ENCODE measurements at places on chromosomes 13 and 19.

- peak; percentile 18 for DNase-seq
These were observed 664 bp downstream of the ICAM5 start for GRCh38 chr19:10290357-10290875.

DNA sequence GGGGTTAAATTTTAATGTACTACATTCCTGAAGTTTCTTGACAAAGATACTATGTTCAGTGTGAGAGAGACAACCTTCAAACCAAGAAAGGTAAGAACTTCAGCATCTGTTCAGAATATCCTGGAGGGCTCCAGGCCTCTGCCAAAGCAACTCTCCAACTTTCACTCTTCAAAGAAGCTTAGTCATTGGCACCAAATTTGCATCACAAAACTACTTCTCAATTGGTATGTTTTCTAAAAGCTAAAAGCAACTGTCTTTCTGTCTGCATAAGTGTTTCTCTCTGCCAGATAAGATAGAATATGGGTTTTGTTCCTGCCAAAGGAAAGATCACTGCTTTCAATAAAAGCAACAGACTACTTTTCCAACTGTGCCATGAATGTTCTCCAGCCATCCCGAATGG, 187.4 kb downstream of the SUCLA2 start:
- DNase-seq = no peak

DNA sequence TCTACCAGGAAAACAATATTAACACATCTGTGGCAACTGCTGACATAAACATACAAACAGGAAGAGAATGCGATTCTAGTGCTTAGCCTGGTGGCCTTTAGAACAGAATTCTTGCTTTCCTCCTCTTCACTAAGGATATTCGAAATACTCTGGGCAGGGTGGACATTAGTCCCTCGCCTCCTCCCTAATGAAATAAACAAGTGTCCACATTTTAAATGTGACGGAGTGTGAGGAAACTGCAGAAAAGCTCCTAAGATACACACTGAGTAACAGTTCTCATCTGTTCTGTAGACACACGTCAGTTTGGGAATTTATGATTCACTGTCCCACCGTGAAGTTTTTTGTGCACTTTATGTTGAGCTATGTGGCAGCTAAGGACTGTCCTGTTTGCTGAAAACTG, 639 bp downstream of the STARD13 start:
- DNase-seq = no peak

GRCh38 chr13:80141123-80141849, 199.6 kb downstream of the SPRY2 start:
- DNase-seq = no peak

DNA sequence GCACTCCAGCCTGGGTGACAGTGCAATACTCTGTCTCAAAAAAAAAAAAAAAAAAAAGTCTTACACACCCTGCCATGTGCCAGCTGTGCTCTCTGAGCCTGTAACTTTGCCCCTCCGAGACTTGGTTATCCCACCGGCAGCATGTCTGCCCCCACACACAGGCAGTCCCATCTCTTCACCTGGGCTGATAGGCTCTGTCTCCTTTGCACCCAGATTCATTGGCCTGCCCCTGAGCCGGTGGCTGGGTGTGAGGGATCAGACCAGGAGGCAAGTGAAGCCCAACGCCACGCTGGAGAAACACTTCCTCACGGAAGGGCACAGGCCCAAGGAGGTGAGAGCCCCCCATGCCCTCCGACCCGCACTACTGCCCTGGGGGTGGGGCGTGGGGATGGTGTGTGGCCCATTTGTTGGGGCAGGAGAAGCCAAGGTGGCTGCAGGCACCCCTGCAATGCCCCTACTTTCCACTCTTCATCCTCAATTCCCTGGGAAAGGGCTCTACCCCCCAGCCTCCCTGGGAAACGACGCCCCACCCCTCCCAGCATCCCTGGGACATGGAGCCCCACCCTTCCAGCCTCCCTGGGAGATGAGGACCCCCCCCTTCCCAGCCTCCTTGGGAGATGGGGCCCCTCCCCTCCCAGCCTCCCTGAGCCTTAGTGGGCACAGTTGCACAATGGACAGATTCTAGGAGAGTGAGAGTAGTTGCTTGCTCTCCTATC, 45.3 kb downstream of the CERS4 start:
- DNase-seq = no peak

DNA sequence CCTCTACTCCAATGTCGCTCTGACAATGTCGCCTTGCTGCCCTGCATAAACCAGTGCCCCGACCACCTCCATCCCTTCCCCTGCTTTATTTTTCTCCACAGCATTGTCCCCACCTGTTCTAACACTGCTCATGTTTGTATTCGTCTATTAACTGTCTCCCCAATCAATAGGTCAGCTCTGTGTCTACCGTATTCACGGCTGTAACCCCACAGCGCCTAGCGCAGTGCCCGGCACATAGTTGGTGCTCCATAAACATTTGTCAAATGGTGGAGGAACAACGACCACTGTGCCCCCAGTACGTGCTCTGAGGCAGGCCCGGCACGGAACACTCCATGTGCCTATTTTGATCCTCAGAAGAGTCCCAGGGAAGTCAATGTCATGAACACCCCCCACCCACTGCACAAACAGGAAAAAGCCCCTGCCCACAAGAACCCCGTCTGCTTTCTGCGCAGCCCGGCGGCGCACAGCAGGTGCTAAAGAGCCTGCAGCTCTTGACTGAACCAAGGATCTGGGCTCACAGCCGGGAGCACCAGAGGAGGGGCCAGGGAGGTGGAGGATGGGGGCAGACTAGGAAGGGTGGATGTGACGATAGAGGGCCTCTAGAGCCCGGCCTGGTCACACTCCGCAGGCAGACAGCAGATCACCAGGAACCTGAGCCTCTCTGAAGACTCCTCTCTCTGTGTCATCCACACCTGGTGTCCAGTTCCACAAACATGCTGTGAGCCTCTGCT, 1.8 kb upstream of the CEACAM16 start:
- DNase-seq = no peak

DNA sequence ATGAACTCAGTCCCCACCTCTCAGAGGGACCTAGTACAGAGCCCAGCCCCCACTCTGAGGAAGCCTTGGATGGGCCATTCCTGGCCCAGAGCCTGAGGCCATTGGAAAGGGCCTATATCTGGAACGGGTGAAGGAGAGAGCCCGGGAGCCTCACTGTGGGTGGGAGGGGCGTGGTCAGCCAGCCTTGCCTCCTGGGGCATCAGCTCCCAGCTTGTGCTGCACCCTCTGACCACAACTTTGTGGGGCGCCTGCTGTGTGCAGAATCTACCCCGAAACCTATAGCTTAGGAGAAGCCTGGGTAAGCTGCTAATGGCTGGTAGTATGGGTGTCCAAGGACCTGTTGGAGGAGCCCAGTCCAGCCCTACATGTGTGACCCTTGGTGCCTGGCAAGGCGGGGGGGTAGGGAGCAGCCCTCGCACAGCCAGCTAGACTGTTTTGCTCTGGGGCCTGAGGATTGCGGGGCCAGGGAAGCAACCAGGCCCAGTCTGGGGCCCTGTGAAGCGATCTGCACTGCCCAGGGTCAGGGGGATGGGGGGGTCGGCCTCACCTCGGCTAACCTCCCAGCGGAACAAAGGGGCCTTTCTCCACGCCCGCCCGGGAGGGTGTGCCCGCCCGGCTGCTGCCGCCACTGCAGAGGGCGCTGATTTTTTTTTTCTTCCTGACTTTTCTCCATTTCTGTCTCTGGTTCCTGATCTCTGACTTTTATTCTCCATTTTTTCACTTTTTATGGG, 42.3 kb downstream of the LYL1 start:
- no peak for DNase-seq

GRCh38 chr19:7940841-7941240, 2.6 kb downstream of the TIMM44 start:
- no peak for DNase-seq

DNA sequence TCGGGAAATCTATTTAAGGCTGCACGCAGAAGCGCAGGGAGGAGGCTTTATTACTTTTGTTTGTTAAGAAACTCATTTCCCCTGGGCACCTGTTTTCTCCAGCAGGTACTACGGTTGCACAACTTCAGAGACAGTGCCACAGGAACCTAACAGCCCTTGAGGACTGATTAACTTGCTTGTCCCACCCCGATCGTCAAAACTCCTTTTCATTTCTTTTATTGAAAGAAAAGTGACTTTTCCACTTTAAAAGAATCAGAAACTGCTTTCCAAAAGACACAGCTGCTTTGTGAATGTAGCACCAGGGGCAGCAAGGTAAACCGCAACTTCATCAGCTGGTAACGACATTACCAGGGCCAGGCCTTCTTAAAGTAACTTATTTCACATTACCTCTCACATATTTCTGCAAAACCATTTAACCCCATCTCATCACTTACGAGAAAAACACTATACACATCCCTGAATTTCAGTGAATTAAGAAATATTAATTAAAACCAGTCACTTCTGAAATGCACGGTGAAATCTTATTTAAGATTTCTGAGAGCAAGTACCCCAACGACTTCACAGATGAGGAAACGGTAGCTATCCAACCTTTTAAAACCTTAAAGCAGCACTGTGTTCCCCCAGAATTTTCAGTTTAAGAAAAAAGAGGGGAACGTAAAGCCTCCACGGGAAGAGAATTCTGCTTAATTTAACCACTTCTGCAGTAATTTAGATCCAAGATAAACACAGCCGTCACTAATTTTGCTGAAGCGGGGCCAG, 1.4 kb downstream of the ANKRD10 start:
- peak; percentile 26 for DNase-seq

- no peak for DNase-seq
These were observed 8.0 kb upstream of the GARRE1 start for GRCh38 chr19:34246340-34246739.

DNA sequence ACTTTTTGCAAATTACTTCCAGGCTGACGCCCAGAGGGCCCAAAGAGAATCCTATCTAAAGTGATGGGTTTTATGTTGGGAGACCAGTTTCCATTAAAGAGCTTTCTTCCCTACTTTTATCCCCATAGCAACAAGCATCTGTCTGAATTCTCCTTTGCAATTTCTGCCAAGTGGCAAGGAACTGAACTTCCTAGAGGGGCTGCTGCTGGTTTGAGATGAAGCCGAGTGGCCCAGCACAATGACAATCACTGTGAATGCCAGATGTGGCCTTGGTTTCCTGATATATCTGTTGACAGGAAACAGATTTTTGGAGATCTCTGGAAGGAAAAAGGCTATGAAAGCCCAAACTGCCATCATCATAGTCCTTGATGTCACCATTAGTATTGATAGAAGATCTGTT, 198.6 kb downstream of the OXGR1 start:
- no peak for DNase-seq

- DNase-seq = no peak
These were observed 5.6 kb upstream of the GPR42 start for GRCh38 chr19:35365303-35365702.
